ENCODE measurements at places on chromosomes 1 and 21.
A peak's percentile ranks its signal among the peaks of the same experiment; 100 is the strongest.

GRCh38 chr21:33686386-33686785 is 44.1 kb downstream of the ITSN1 start:
- no peak for DNase-seq

GRCh38 chr1:17828991-17829390 is 73.9 kb downstream of the ACTL8 start:
- DNase-seq: no peak

GRCh38 chr1:30376054-30376697 is 347.2 kb downstream of the MATN1 start:
- DNase-seq: no peak

DNA sequence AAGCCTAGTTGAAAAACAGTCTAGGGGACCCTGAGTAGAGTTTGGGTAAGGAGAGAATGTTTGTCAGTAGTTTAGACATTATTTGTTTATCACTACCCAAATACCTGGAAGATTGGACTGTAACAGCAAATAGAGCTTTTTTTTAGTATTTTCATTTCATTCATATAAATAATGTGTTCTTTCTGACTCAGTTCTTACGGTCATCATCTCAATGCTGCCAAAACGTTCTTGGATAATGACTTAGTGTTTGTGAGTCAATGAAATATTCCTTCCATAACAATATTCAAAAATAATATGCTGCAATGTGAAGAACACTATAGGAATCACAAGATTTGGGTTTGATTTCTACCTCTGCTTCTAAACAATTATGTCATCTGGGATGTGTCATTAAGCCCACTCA is 400.0 kb upstream of the PKN2 start:
- DNase-seq: peak; percentile 12

DNA sequence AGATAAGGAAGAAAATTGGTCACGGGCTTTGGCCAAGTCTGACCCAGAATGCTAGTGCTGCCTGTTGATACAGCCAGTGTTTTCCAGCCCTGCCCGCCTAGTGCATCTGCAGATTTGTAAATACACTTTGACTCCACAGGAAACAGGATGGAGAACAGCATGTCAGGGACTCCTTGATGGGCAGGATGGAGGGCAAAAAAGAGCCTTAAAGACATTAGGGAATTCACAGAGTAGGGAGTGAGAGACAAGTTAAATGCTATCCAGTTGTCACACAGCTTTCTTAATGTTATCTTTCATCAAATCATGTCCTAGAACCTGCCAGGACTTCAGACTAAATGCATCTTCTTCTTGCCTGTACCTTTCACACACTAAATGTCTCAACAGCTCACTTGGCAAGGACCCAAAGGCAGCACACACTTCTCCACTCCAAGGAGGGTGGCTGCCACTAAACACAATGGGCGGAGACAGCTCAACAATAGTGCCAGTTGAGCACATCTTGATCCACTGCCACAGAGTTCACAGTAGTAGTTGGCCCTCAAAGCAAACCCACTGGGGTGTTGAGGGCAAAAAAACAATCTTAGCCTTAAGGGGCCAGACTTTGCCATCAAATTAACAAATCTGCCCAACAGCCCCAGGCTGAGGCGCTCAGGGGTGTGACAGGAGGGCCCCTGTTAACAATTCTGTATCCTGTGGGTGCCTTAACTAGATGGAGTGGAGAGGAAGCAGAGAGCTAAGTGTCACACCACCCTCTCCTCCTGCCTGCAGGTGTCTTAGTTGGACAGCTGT is 2.7 kb downstream of the HIVEP3 start:
- no peak for DNase-seq

DNA sequence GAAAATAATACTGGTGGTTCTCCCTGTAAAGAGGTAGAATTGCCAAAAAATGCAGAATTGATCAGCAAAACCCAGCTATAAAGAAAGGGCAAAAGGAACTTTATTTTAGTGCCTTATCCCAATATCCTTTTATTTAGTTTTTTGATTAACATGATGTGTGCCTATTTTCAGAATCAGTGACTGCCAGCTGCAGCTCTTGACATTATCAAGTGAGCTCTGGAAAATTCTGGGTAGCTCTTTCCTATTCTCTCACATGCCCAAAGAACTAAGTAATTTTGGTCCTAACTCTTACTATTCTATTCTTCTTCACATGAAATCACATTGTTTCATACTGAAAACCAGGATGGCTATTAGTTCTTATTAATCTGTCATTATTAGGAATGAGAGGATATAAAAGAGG is 22.1 kb downstream of the WNT2B start:
- no peak for DNase-seq

GRCh38 chr1:6174621-6175410 is 5.3 kb downstream of the CHD5 start:
- DNase-seq: no peak

DNA sequence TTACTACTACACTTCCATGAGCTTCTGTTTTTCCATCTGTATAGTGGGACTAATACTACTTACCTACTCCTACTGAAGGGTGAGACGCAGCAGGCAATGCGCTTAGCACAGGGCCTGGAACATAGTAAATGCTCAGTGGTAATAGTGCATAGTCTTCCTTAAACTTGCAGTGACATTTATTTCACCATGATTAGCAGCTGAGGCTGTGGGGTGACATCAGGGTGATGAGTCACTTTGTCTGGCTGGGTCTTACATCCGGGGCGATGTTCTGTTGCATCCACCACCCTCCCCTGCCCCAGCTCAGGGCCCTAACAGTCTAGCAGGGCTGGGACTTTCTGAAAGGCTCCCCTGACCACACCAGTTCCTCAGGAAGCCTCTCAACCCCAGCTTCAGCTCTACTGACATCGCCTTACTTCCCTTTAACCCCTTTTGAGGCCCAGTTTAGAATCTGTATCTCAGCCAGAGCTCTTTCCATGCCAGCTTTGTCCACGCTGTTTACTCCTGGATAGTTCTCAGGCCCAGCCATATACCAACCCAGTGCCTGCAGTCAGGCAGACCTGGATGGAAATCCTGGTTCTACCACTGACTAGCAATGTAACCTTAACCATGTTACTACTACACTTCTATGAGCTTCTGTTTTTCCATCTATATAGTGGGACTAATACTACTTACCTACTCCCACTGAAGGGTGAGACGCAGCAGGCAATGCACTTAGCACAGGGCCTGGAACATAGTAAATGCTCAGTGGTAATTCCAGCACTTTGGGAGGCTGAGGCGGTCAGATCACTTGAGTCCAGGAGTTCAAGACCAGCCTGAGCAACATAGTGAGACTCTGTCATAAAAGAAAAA is 66.3 kb downstream of the CD58 start:
- DNase-seq: peak; percentile 65

DNA sequence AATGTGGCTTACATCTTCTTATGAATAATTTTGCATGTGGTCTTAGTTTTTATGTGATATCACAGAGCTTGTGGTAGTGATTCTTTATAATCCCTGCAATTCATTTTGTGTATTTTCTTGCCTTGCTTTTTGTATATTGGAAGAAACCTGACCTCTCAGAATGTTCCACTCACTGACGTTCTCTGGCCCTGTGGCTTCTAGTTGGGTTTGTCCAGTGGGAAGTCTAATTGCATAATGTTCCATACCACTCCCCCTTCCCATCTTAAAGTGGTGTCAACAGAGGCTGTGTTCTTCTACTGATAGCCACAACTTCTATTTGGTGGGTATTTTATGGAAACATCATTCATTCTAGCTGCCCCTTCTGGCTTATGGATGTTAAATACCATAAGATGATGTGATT is 225.3 kb downstream of the BACH1 start:
- DNase-seq: no peak

DNA sequence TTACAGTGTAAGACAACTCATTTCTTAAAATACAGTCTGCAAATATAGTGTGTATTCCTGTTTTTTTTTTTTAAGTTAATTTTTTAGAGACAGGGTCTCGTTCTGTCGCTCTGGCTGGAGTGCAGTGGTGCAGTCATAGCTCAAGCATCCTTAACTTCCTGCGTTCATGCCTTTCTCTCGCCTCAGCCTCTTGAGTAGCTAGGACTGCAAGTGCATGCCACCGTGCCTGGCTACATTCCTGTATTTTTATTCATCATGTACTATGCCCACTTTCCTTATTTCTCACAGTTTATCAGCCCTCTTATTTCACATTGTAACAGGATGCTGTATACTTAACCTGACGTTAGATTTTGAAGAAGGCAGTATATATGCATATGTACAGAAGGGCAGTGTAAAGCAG is 26.7 kb downstream of the MIER1 start:
- DNase-seq: peak; percentile 47

DNA sequence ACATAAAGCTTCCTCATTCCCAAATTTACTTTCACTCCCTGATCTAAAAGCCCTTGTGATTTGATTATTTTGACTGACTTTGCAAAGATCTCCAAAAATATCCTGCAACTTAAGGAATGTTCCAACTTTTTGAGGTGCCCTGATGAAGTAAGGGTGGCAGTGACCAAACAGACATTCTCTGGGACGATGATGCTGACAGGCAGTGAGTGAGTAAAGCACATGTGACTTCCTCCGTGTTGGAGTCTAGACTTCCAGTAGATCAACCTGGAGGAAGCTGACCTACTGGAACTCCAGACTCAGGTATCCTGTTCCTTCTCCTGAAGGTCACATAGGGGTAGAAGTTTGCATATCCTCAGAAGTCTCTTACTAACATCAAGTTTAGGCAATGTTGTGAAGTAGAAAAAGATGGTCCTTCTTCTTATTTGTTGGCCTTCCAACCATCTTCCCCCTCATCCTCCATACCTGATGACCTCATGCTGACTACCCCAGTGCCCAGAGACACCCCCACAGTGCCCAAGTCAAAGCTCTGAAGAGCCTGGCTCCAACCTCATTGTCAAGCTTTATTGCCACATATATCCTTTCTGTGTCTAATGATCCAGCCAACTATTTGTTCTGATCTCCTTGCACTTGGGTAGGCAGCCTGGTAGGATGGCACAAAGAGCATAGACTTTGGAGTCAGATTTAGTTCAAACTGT is 16.0 kb downstream of the TNFSF4 start:
- DNase-seq: no peak

- DNase-seq: no peak
Measured at GRCh38 chr1:224042557-224043118, 71.3 kb upstream of the FBXO28 start.

- no peak for DNase-seq
Measured at GRCh38 chr1:40399984-40400704, 26.6 kb downstream of the SMAP2 start.

- DNase-seq: no peak
Measured at GRCh38 chr1:211896958-211897357, 66.4 kb upstream of the LPGAT1 start.

DNA sequence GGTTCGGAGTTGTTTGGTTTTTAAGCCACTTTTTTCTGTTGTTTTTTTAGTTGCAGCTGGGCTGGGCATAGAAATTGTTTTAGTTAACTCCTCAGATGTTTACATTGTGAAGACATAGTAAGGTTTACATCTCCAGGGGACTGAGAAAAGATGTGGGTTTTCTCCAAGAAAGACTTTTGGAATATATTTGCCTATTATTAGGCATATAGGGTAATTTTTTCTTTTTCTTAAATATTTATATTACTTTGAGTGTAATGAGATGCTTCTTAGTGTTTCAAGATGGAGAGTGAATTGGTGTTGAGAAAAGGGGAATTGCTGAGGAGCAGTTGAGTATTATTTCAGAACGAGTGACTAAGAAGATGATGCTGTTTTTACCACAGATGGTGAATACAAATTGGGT is 26.6 kb upstream of the PIGK start:
- no peak for DNase-seq

- DNase-seq: no peak
Measured at GRCh38 chr1:82934074-82934473, 1064.9 kb downstream of the TTLL7 start.

DNA sequence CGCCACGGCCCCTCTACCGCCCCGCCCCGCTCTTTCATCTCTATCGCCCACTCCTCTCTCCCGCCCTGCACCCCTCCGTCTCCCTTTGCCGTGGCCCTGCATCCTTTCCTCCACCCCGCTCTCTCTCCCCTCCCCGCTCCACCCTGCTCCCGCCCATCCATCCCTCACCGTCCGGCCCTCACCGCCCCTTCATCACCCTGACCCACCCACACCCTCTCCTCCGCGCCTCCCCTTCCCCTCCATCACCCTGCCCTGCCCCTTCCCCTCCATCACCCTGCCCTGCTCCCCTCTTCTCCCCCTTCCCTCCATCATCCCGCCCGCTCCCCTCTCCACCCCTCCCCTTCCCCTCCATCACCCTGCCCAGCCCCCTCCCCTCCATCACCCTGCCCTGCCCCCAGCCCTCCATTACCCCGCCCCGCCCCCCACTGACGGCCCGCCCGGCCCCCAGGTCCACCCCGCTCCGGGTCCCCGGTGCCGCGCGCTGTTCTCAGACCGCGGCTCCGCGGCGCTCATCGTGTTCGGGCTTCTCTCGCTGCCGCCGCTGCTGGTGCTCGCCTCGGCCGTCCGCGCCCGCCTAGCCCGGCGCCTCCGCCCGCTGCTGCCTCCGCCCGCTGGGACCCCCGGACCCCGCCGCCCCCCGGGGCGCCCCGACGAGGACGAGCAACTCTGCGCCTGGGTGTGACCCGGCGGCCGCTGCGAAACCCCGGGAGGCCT is 6.2 kb upstream of the ANKRD65 start:
- DNase-seq: no peak

DNA sequence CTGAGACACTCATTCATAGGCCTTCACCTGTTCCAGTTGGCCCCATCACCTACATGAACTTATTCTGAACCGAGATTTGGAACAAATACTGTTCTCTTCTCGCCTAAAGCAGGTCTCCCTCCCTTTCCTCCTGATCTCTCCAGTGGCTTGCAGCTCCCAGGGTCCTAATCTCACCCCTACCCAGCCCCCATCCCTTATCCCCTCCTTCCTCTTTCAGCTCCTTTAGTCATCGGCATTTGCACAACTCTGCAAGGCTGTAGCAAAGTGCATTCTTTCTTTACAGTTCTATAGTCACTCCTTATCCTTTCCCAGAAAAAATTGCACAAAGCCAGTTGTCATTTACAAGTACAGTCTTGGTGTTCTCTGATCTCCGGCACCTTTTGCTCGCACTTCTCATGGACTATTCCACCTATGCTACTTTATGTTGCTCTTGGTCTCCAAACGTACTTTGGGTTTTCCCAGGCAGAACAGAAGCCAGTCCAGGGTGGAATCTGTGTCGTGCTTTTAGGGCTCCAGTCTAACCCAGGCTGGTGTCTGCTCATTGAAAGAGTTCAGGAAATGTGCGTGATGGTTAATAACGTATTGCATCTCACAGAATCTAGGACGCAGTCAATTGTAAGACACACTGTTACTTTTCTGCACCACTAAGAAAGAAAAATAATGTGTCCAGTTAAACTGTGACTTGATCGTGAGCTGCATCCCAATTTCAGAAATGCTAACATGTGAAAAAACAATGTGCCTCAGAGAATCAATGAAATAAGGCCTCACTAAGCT is 965 bp downstream of the ABCA4 start:
- DNase-seq: no peak
